Suprapubic skin (tissue), 4 donors: ENCODE measurements at places on chromosomes 12 and 14. TPM values are rescaled to one million over a fixed set of nuclear protein-coding genes. Genes with fewer than 3 reads are reported as not detected.

The CCDC175 gene
- total RNA-seq: not detected

The ERGIC2 gene
- 30.8 TPM for total RNA-seq

The TCTN2 gene
- total RNA-seq: 10.2 TPM

The DDHD1 gene
- 11.4 TPM for total RNA-seq

The OR6C2 gene
- not detected for total RNA-seq

The TMEM132C gene
- 2.9 TPM for total RNA-seq

The SMCO2 gene
- 1.3 TPM for total RNA-seq

The CLEC9A gene
- not detected for total RNA-seq

The C12orf50 gene
- total RNA-seq: not detected

The HOXC10 gene
- total RNA-seq: 24.7 TPM

The HSPB8 gene
- total RNA-seq: 112 TPM

The ZNF891 gene
- 1.4 TPM for total RNA-seq

The AKAP5 gene
- total RNA-seq: 0.08 TPM

The POTEM gene
- not detected for total RNA-seq

The STXBP6 gene
- 51.8 TPM for total RNA-seq

The GNB3 gene
- total RNA-seq: 1.5 TPM

The TAS2R19 gene
- 9.3 TPM for total RNA-seq

The FUT8 gene
- total RNA-seq: 38.0 TPM

The BIN2 gene
- 1.7 TPM for total RNA-seq

The SMIM41 gene
- total RNA-seq: not detected

The CISTR gene
- total RNA-seq: not detected

The RNASE3 gene
- not detected for total RNA-seq

The RFX4 gene
- total RNA-seq: not detected
